ENCODE measurements at places on chromosomes 1 and 21.

- DNase-seq, result peak; percentile 67
Measured at GRCh38 chr1:17502326-17502778, 37.1 kb upstream of the ARHGEF10L start.

- no peak for DNase-seq
Measured at GRCh38 chr1:24928689-24929397, 1.2 kb downstream of the RUNX3 start.

- DNase-seq, result no peak
Measured at GRCh38 chr1:16461681-16462080, 21.2 kb downstream of the NECAP2 start.

- no peak for DNase-seq
Measured at GRCh38 chr21:33296156-33296555, 28.6 kb upstream of the IFNAR1 start.

DNA sequence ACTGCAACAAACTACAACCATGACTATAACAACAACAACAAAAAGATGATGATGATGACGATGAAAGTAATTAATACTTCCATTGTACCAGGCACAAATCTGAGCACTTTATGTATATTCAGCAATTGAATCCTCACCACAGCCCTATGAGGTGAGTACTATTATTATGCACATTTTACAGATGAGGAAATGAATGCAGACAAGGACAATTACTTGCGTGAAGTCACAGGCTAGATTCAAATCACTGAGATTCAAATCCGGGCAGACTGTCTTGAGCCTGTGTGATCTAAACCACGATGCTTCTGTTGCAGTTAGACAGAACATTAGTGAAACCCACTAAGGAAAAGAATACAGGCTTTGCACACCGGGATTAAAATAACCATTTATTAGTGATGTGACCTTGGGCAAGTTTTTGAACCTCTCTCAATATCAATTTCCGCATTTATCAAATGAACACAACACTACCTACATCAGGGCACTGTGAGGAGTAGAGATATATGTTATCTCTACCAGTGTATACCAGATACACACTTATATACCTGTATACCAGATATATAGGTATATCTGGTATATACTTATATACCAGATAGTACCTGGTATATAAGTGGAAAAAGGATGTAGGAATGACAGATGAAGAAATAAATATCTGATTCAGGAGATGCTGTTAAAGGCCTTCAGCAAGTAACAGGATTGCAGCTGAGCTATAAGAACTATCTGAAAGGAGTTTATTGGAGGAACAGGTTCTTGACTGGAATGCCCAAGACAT lies 34.3 kb upstream of the GALNT2 start:
- no peak for DNase-seq

DNA sequence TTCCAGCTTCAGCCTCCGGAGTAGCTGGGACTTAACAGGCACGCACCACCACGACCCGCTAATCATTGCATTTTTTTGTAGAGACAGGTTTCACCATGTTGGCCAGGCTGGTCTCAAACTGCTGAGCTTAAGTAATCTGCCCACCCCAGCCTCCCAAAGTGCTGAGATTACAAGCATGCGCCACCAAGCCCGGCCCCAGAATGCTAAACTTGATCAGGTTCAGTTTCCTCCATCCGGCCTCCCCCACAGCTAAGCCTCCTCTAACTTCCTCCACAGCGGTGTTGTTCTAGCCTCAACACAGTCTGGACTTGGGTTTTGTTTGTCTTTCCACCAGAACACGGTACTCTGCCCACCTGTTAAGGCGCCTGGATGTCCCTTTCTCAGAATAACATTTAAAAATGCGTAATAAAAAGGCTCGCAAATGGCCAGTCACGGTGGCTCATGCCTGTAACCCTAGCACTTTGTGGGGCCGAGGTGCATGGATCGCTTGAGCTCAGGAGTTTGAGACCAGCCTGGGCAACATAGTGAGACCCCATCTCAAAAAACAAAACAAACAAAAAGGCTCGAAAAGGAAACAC lies 2.4 kb downstream of the PARP1 start:
- DNase-seq, result no peak

DNA sequence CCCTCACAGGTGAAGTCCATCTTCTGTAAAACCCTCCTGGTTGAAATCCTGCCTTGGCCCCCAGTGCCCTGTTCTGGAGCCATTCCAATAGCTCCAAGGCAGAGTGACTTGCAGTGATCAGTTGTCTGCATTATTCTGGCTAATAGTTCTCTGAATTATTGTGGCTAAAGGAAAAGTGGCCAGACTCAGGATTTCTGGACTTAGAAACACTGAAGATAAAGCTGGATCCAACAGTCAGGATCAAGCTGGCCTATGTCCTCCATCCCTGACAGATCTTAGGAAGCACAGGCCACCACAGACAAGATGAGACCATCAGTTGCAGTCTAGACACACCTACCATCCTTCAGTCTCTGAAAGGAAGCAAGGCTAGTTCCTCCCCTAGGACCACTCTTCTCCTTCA lies 801 bp upstream of the C2CD4D start:
- no peak for DNase-seq

Data from urothelium cell line (cell line).